ENCODE measurements at places on chromosomes 2 and 18.

DNA sequence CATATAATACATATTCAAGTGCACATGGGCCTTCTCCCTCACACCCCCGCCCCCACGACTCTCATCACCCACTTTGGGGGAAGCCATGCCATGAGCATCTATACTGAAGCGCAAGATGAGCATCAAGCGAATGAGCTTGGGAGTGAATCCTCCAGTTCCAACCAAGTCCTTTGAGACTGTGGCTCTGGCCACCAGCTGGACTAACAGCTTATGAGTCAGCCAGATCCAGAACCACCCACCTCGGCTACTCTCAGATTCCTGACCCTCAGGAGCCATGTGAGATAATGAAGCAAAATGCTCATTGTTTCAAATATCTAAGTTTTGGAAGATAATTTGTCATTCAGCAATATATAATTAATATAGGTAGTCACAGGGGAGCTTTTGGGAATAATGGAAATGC, 22.2 kb upstream of the IL1RL1 start:
- no peak overlapping the region for H3K4me3 ChIP-seq
- no peaks in the 10 kb centered on the region for H3K36me3 ChIP-seq
- DNase-seq = no peak
- H3K27ac ChIP-seq = no peak overlapping the region
- peaks cover 18% of the 10 kb centered on the region for H3K27me3 ChIP-seq

DNA sequence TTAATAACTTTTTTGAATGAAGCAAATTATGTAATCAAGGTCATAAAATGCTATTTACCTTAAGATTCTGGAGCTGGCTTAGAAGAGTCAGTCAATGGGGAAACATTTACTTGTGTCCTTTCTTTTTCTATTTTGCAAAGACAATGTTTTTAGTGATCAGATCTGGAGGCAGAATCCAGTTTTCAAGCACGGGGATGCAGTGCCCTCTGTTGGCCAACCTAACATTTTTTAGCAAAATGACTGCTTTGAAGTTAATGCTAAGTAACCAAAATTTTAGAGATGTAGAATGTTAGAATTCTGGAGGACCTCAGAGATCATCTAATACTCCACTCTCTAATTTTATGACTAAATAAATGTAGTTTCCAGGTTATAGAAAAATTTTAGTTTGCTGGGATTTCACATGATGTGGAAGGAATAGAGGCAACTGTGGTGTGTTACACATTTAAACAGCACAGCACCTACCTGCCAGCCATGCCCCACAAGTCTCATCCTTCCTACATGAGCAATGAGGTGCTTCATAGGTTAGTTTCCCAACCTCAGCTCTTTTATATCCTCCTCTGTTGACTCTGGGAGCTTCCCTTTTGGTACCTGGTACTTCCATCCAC, 23.6 kb upstream of the SLC9A4 start:
- DNase-seq = no peak
- H3K27me3 ChIP-seq = peaks cover 23% of the 10 kb centered on the region
- H3K4me1 ChIP-seq = no peaks in the 10 kb centered on the region
- no peaks in the 10 kb centered on the region for H3K36me3 ChIP-seq
- H3K4me3 ChIP-seq = no peak overlapping the region
- H3K27ac ChIP-seq = no peak overlapping the region

DNA sequence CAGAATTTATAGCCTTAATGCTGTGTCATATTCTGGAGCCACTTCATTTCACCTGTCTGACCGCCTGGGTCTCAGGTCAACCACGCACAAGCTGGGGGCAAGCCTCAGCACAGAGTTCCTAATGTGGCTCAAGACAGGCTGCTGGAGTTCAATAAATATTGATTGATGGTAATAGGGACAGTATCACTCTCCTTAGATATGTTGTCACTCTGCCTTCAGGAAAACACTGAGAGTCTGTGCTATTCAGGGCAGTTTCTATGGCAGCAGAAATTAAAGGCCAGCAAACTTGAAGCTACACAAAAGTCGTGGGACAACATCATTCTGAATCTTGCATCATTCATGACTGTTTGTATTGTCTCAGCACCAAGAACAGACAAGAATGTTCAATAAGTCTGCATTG, 696.1 kb downstream of the METTL4 start:
- no peaks in the 10 kb centered on the region for H3K27me3 ChIP-seq
- no peaks in the 10 kb centered on the region for H3K36me3 ChIP-seq
- no peak overlapping the region for H3K27ac ChIP-seq

DNA sequence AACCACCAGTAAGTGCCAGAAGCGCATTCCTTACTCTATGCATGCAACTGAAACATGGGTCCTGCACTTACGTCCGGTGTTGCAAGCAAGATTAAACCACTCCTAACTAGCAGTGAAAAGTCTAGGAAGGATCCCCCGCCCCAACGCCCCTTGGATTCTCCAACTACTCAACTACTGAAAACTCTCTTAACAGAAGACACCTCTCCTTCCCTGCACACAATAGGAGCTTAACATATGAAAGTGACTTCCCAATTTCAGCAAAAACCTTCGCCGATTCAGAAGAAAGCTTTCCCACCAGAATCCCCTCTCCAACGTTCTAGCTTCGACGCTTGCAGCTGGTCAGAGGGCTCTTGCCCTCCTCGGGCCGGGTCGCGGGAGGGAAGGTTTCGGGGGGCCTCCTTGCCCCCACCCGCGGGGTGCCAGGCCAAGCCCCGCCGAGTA, 578 bp downstream of the IWS1 start:
- H3K27ac ChIP-seq = peak overlapping the region; percentile 100
- peaks cover 5% of the 10 kb centered on the region for H3K36me3 ChIP-seq
- peak overlapping the region; percentile 93 for H3K4me3 ChIP-seq
- no peak for DNase-seq
- H3K27me3 ChIP-seq = peaks cover 7% of the 10 kb centered on the region

Data from mesothelial cell of epicardium (in vitro differentiated cells).